Progenitor cell of endocrine pancreas (in vitro differentiated cells): ENCODE measurements at places on chromosomes 1 and 21.

GRCh38 chr1:98197356-98197755, 276.5 kb upstream of the DPYD start:
- H3K4me1 ChIP-seq: peaks cover 9% of the 10 kb centered on the region
- H3K36me3 ChIP-seq: no peaks in the 10 kb centered on the region
- DNase-seq: no peak
- H3K27ac ChIP-seq: no peak overlapping the region

DNA sequence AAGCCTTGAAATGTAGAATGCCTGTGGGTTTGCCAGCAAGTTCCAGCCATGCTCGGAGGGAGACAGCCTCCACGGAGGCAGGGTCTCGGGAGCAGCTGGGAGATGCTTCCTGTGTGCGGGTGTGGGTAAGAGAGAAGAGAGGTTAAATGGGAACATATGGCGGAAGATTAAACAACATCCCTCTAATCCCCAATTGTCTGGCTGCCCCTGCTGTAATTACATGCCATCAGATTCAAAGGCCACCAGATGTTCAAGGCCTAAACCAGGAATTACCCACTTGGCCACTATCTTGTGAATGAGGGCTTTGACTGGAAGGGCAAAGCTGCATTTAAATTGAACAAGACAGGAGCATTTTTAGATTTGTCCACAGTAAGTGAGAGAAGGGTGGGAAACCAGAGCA, 81.4 kb upstream of the BACE2 start:
- H3K27ac ChIP-seq: no peak overlapping the region
- no peak for DNase-seq
- H3K36me3 ChIP-seq: no peaks in the 10 kb centered on the region
- peaks cover 16% of the 10 kb centered on the region for H3K27me3 ChIP-seq
- peaks cover 11% of the 10 kb centered on the region for H3K4me1 ChIP-seq

DNA sequence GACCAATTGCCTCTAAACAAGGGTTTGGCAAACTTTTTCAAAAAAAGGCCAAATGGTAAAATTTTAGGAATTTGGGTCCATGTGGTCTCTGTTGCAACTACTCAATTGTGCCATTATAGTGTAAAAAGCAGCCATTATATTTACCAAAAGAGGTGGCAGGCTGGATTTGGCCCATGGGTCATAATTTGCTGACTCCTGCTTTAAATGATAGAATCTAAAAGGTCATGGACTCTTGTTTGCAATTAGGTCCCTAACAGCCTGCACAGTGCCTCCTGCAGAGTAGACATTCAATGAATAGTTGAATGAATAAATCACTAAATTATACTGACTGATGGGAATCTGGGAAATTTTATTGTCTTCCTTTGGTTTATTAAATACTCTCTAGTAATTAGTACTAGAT, 6.2 kb downstream of the BECN2 start:
- DNase-seq: no peak
- H3K27ac ChIP-seq: no peak overlapping the region
- no peak overlapping the region for H3K4me3 ChIP-seq
- H3K36me3 ChIP-seq: no peaks in the 10 kb centered on the region
- H3K4me1 ChIP-seq: no peaks in the 10 kb centered on the region

GRCh38 chr1:2526824-2527555, 594 bp upstream of the PANK4 start:
- H3K27ac ChIP-seq: no peak overlapping the region
- peak overlapping the region; percentile 33 for H3K4me3 ChIP-seq
- peaks cover 15% of the 10 kb centered on the region for H3K4me1 ChIP-seq
- peaks cover 22% of the 10 kb centered on the region for H3K27me3 ChIP-seq
- H3K36me3 ChIP-seq: no peaks in the 10 kb centered on the region

DNA sequence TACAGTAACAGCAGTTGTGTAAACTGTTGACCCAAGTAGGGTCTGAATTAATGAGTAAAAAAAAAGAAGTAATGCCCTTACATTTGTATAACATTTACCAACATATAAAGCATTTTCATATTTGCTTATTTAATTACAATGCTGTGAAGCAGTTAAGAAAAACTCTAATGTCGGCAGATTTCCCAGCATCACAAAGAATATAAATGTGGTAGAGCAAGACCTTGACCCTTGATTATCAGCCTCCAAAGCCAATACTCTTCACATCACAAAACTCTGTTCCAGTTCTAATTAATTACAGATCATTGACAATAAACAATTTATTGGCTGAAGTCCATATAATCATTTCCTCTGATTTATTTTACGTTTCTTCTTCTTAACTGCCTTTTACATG, 130.2 kb downstream of the DUSP10 start:
- no peak overlapping the region for H3K27ac ChIP-seq
- no peak for DNase-seq
- no peaks in the 10 kb centered on the region for H3K36me3 ChIP-seq
- H3K27me3 ChIP-seq: no peaks in the 10 kb centered on the region

- H3K4me1 ChIP-seq: peaks cover 24% of the 10 kb centered on the region
- no peaks in the 10 kb centered on the region for H3K27me3 ChIP-seq
- no peak overlapping the region for H3K27ac ChIP-seq
- peak overlapping the region; percentile 98 for H3K4me3 ChIP-seq
- peaks cover 4% of the 10 kb centered on the region for H3K36me3 ChIP-seq
Measured at GRCh38 chr1:37692834-37693175, 489 bp downstream of the CDCA8 start.

- peaks cover 28% of the 10 kb centered on the region for H3K4me1 ChIP-seq
- H3K27ac ChIP-seq: no peak overlapping the region
- no peak overlapping the region for H3K4me3 ChIP-seq
- DNase-seq: no peak
- no peaks in the 10 kb centered on the region for H3K36me3 ChIP-seq
- H3K27me3 ChIP-seq: no peaks in the 10 kb centered on the region
Measured at GRCh38 chr1:180614730-180615129, 17.1 kb upstream of the XPR1 start.

- peaks cover 6% of the 10 kb centered on the region for H3K4me1 ChIP-seq
- no peak for DNase-seq
- H3K27me3 ChIP-seq: peaks cover 7% of the 10 kb centered on the region
- no peak overlapping the region for H3K4me3 ChIP-seq
- H3K36me3 ChIP-seq: no peaks in the 10 kb centered on the region
Measured at GRCh38 chr1:171769754-171770153, 11.7 kb upstream of the METTL13 start.

DNA sequence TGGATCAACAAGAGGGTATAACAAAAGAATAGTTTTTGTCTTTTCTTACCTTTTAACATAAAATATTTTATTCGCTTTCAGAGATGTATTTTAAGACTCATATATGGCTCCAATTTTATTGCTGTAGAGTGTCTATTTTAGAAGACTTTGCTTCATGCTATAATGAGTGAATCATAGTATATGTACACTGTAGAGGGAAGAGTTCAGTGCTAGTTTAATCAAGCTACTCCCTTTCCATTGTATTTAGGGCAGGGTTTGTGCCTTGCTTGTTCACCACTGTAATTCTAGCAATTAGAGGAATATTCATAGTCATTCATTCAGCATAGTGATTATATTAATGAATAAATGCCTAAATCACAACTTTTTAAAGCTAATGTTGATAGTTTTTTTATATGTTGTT, 78.8 kb downstream of the CEP350 start:
- DNase-seq: no peak
- no peak overlapping the region for H3K27ac ChIP-seq
- peaks cover 26% of the 10 kb centered on the region for H3K36me3 ChIP-seq
- no peaks in the 10 kb centered on the region for H3K27me3 ChIP-seq
- no peak overlapping the region for H3K4me3 ChIP-seq
- H3K4me1 ChIP-seq: peaks cover 3% of the 10 kb centered on the region
